ENCODE measurements at places on chromosomes 7 and 10. TPM values are rescaled to one million over a fixed set of nuclear protein-coding genes. Genes with fewer than 3 reads are reported as not detected.

Gene TNKS2
- 30.6 TPM for polyA plus RNA-seq

DNA sequence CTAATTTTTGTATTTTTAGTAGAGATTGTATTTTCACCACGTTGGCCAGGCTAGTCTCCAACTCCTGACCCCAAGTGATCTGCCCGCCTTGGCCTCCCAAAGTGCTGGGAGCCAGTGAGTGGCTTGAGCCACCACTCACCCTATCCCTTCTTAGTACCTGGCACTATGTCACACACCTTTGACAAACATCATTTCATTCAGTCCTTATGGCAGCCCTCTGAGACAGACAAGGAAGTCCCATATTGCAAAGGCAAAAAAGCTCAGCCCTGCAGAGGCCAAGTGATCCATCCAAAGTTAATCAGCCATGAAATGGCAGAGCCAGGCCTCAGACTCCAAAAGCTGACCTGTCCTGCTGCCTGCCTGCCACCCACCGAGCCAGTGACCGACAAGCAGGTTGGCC, 39.9 kb upstream of the ECHDC3 start:
- no peak for DNase-seq

GRCh38 chr10:122357685-122358084, 16.8 kb upstream of the PLEKHA1 start:
- no peak for DNase-seq

DNA sequence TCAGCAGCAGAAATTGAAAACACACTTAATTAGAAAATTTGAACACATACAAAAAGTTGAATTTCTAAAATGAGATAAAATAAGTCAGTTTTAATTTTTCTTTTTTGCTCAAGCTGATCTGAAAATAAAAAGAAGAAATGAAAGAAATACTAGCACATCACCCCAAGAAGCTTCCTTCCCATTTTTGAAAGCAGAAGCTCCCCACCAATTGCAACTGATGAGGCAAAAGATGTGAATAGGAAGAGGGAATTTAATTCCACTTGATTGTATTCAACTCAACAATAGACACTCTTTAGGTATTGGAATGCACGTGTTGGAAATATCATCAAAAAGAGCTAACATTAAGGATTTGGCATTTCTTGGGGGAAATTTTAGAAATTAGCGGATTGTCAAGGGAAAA, 175.8 kb downstream of the TRIL start:
- no peak for DNase-seq

DNA sequence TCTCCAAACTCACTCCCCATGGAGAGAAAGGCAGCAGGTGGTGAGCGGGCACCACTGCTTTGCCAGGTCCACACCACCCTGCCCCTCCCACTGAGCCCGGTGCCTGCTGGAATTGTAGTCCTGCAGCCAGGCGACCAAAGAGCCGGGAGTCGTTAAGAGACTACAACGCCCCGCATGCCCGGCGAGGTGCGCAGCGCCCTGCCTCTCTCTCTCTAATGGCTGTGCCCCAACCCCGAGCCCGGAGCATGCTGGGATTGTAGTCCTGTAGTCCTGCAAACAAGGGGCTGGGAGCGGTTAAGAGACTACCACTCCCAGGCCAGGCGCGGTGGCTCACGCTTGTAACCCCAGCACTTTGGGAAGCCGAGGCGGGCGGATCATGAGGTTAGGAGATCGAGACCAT, 8.1 kb upstream of the ZNF727 start:
- DNase-seq, result no peak

- no peak for DNase-seq
Measured at GRCh38 chr7:23011222-23011924, 2.6 kb downstream of the HYCC1 start.

Gene WEE2
- 5.1 TPM for polyA plus RNA-seq

- DNase-seq, result peak; percentile 37
Measured at GRCh38 chr10:26556748-26557640, 118.9 kb downstream of the APBB1IP start.

GRCh38 chr10:63582690-63583089, 61.5 kb downstream of the REEP3 start:
- DNase-seq, result no peak

Gene SPDYE1
- 0.72 TPM for polyA plus RNA-seq

Gene CRHR2
- 0.31 TPM for polyA plus RNA-seq

- no peak for DNase-seq
Measured at GRCh38 chr7:22082553-22082885, 136.8 kb upstream of the CDCA7L start.

DNA sequence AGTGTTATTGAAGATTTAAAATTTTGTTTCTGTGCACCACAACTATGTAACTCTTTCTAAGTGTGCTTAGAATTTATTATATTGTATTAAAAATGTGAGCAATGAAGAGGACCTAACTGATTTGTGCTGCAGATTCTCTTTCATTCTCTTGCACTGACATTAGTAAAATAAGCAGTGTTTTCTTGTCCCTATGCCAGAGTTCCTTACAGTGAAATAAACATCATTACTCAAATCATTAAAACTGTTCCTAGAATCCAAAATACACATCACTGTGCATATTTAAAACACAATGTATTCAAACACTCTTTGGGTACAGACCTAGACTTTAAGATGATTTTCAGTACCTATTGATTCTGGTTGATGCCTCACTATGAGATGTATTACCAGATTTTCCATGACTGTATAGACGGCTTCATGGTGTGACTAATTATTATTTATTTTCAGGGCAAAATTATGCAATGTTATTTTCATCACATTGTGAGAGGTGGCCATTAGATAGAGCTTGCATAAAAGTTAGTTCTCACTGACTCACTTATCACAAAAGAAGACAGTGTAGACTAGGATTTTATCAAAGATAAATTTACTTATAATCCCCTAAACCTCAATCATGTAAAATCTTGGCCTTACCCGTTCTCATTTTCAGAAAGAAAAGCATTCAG, 93.4 kb downstream of the PTPRZ1 start:
- no peak for DNase-seq

Gene BAZ1B
- 37.3 TPM for polyA plus RNA-seq

Measured in large intestine (tissue), 12 donors.